ENCODE measurements at places on chromosomes 7 and 10.

- no peak for DNase-seq
Measured at GRCh38 chr7:47195641-47196040, 386.3 kb downstream of the TNS3 start.

- DNase-seq = no peak
Measured at GRCh38 chr10:118832241-118832651, 77.5 kb upstream of the CACUL1 start.

DNA sequence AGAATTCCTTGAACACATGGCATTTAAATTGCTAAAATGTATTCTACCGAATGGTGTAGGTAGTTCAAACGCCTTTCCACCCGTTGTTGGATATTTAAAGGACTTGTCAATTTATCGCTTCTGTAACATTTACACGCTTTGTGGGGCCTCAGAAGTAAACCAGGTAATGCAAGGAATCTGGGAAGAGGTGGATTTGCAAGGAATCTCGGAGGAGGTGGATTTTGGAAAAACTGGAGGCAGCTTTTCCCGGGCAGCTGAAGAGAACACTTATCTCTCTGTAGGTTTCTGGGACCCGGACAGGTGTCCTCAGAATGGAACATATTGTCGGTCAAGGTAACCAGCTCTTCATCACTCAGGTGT lies 592 bp upstream of the MAPK8 start:
- DNase-seq = no peak

DNA sequence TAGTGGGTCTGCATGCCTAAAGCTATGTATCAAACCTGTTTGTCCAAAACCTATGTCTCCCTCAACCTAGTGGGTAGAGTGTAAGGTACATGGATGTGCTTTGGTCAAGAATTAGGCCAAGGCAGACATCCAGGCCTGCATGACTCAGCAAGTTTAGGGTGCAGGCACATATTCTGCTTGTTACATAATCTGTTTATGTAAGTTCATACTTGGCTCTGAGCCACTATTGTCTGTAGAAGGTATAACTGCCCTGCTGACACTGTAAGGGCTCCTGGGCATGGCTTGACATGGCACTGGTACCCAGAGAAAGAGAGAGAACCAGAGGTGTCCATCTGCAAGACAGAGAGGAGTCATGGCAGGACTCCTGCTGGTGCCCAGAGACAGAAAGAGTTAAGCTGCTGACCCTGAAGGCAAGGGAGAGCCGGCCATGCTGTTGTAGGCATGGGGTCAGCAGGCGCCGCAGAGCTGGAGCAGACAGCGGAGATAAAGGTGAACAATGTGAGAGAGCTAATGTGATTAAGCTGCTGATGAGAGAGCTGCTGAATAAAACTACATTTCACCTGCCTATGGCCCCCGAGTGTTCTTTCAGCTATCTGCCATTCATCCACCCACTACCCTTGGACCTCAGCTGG lies 118.5 kb upstream of the TMEM106B start:
- no peak for DNase-seq

GRCh38 chr10:46520941-46521340 lies 35.5 kb downstream of the GPRIN2 start:
- no peak for DNase-seq

DNA sequence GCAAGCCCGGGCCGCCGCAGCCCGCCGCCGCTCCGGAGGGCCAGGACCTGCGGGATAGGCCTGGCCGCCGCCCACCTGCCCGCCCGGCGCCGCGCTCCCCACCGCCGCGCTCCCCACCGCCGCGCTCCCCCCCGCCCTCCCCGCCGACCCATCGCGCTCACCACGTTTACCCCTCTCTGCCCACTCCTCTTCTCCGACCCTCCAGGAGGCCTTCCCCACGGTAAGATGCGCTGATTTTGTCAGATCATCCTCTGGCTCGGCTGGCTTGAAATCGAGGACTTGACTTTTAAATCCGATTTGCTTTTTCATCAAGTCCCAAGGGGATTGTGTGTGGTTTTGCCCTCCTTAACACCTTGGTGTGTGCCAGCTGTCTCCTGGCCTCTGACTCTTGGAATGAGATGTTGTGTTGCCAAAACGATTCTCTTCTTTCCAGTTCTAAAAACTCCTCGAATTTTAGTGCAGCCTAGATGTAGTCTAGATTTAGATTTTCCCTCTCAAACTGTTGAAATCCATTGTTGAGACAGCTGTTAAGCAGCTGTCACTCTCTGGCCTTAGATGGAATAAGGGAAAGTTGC lies 738 bp downstream of the POM121 start:
- DNase-seq = no peak

DNA sequence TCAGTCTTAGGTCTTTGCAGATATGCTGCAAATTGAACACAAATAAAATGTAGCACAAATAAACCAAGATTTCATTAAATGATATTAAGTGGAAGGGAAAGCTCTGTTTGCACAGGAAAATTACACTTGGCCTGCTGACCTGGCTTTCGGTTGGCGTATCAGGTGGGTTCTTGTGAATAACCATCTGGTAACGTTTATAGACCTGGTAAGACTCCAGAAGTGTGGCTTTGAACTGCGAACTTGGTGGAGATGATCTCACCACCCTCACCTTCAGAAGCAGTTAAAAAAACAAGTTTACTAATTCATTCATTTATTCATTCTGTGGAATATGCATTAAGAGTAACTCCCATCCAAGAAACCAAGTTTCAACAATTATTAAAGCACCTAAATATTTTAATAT lies 28.1 kb downstream of the ATE1 start:
- no peak for DNase-seq

GRCh38 chr7:116521046-116521664 lies 3.7 kb upstream of the CAV1 start:
- no peak for DNase-seq

- DNase-seq = no peak
Measured at GRCh38 chr7:148622887-148623585, 32.5 kb downstream of the C7orf33 start.

DNA sequence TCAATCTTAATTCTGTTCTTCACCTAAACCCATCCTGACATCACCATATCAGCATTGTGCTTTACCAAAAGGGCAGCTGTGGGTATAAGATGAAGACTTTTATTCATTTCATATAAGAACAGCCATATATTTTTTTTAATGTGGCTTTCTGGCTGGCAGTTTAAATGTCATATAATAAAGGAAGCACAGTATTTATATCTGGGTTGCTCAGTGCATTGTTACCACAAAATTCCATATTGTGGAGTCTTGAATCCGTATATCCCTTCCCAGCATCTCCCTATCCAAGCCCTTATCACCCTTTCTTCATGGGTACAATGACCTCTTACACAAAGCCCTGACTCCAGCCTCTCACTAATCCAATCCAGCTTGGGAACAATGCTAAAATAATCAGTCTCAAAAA lies 125.8 kb downstream of the RAPGEF5 start:
- DNase-seq = no peak

GRCh38 chr7:96126382-96126781 lies 195.5 kb downstream of the SLC25A13 start:
- no peak for DNase-seq

- no peak for DNase-seq
Measured at GRCh38 chr7:137454246-137454724, 110.8 kb upstream of the PTN start.

- DNase-seq = no peak
Measured at GRCh38 chr7:26533217-26533616, 241.6 kb downstream of the SNX10 start.

Measured in GM04503 (cell line).